CD4-positive, alpha-beta T cell treated with Interleukin-17A for 1 hour (primary cell): ENCODE measurements at places on chromosomes 4 and X.

DNA sequence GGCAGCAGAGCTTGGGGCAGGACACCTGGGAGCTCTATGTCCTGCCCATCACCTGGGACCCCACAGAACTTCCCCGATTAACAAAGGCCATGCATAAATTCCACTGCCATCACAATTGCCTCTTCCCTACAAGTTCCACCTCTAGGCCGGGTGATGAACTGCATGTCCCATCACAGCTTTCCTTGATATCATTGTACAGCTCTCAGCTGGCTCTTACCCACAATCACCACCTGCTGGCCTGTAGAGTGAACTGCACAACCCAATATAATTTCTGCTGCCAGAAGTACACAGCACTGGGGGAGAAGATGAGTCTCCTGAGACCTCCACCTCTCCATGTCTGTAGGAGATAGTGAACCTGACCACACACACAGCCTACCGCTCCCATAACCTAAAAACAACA lies 285.0 kb upstream of the AADAT start:
- DNase-seq: no peak

- no peak for DNase-seq
Observed at GRCh38 chrX:4656419-4656818, 943.0 kb upstream of the PRKX start.

DNA sequence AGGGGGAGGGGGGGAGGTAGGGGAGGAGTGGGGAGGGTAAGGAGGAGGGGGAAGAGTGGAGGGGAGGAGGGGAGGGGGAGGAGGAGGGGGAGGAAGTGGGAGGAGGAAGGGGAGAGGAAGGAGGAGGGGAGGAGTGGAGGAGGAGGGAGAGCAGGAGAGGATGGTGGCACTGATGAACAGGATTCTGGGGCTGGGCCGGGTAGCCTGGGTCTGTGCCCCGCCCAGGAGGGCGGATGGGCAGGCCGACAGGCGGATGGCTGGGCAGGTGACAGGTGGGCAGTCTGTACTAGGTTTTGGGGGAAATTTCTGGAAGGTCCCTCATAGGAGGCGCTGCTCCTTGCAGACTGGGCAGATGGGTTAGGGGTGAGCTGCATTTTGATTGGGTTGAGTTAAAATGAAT lies 66.0 kb upstream of the ADRA2C start:
- no peak for DNase-seq

- no peak for DNase-seq
Observed at GRCh38 chr4:71595576-71596108, 188.2 kb downstream of the GC start.

- DNase-seq: peak; percentile 16
Observed at GRCh38 chr4:158209825-158210807, at the start of gene TMEM144. Gene TMEM144 (plus strand): TSS chr4:158210486. CDS start chr4:158212668, 2,182 bp downstream.

- no peak for DNase-seq
Observed at GRCh38 chr4:151850791-151851213, 90.0 kb upstream of the GATB start.

DNA sequence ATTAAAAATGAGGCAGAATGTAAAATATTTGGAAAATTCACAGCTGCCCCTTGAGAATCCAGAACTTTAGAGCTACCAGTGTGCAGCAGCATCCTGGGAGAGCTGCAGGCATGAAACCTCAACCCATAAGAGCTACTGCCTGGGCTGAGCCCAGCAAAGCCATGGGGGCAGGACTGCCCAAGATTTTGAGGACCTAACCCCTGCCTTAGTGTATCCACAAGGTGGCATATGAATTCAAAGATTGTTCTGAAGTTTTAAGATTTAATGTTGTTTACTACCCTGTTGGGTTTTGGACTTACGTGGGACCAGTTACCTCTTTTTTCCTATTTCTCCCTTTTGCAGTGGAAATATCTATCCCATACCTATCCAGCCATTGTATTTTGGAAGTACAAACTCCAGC lies 26.4 kb downstream of the CASP6 start:
- no peak for DNase-seq

DNA sequence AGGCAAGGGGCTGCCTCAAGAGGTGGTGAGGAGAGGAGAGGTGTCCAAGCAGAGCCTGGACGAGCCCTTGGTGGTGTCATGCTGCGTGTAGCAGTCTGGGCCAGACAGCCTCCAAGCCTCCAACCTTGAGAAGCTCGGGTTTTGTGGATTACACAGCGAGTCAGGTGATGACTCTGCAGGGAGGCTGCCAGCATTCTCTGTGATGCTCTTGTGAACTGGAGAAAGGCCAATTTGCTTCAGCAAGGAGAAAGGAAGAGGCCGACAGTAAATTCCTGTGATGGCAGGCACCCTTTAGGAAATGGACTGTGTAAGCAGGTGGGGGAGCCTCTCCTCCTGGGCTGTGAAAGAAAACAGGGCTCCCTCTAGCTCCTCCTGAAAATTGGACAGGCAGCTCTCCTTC lies 36.0 kb upstream of the CD99L2 start:
- no peak for DNase-seq

GRCh38 chrX:149032449-149032848 lies 472.7 kb downstream of the IDS start:
- no peak for DNase-seq

DNA sequence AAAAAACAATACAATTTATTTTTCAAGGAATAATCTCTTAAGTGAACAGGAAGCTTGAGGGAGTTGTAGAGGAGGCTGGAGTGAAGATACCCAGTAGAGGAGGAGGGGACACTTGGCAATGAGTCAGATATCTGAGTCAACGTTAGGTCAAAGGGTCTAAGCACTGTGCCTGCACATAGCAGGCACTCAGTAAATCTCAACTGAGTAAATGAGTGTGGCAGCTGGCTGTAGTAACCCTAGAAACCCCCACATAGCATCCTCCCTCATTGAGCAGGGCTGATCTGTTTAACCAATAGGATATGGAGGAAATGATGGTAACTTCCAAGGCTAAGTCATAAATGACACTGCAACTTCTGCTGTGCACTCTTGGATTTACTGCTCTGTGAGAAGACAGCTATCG lies 186.0 kb upstream of the FAM241A start:
- no peak for DNase-seq

DNA sequence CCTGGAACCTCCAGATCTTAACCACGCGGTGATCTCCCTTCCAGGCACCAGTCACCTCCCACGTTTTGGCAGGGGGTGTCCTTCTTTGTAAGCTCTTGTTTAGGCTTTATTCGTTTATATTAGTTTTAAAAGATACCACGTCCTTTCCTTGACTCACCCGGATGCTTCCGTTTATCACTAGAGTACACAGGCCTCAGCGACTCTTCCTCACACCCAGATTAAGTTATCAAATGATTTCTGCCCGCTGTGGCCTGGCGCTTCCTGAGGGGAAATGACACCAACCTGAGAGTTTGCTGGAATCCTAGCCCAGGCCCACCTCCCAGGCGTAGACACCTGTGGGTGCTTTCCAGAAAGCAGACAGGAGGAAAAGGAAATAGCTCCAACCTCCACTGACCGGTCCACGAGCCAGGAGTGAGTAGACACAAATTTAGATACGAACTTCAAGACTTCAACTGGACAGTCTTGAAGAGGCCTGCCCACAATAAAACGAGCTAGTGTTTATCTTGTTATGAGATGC lies 756 bp upstream of the ADAMTS3 start:
- DNase-seq: no peak

- no peak for DNase-seq
Observed at GRCh38 chr4:123593655-123594054, 197.1 kb downstream of the SPRY1 start.

DNA sequence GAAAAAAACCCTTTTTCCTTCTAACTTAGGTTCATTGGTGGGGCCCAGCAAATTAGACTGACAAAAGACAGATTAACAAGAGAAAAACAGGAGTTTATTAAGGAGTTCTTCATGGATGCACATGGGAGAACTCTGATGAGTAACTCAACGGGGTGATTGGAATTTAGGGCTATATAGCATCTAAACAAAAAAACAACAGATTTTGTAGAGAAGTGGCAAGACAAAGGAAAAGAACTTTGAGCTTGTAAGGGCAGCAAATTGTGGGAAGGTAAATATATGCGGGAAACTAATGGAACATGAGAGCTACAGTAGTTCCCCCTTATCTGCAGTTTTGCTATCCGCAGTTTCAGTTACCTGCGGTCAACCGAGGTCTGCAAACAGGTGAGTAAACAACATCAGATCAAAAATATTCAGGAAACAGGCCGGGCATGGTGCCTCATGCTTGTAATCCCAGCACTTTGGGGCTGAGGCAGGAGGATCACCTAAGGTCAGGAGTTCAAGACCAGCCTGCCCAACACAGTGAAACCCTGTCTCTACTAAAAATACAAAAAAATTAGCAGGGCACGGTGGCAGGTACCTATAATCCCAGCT lies 573.6 kb downstream of the ADGRL3 start:
- DNase-seq: no peak

- no peak for DNase-seq
Observed at GRCh38 chrX:65073233-65073632, 97.0 kb upstream of the ZC4H2 start.

DNA sequence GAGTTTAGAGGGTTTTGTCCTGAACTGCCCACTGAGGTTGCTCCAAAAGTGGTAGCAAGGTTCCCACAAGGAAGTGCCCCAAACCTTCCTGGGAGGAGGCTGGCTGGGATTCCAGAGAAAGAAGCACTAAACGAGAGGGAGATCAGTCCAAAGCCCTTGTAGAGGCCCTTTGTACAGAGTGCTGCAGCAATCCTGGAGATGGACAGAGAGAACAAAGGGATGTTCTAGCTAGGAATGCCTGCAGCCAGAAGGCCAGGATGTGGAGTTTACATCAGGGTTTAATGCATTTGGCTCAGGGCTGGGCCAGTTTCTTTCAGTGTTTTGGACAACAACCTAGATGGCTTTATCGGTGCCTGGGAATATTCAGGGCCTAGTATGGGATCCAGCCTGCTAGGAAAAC lies 2155.1 kb upstream of the AGA start:
- no peak for DNase-seq

- no peak for DNase-seq
Observed at GRCh38 chr4:25485104-25485503, 108.0 kb downstream of the ANAPC4 start.

- DNase-seq: no peak
Observed at GRCh38 chr4:143668930-143669552, 31.4 kb downstream of the FREM3 start.

- no peak for DNase-seq
Observed at GRCh38 chr4:85928775-85929591, 430.9 kb downstream of the MAPK10 start.

DNA sequence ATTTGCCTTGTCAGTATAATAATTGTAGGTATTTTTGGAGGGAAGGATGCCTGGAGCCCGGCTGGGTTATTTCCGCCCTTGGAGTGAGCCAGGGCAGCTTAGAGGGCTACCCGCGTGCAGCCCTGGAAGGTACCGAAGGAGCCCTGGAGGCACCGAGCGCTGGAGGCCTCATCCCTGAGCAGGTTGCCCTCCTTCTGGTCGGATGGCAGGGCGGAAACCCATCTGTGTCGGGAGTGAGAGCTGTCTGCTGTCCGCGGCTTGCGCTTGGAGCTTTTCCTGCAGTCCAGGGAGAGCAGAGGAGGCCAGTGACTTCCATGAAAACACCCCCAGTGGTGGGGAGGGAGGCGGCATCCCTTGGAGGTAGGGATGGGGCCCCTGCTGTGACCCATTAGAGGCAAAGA lies 122.1 kb downstream of the TBL1X start:
- DNase-seq: no peak

DNA sequence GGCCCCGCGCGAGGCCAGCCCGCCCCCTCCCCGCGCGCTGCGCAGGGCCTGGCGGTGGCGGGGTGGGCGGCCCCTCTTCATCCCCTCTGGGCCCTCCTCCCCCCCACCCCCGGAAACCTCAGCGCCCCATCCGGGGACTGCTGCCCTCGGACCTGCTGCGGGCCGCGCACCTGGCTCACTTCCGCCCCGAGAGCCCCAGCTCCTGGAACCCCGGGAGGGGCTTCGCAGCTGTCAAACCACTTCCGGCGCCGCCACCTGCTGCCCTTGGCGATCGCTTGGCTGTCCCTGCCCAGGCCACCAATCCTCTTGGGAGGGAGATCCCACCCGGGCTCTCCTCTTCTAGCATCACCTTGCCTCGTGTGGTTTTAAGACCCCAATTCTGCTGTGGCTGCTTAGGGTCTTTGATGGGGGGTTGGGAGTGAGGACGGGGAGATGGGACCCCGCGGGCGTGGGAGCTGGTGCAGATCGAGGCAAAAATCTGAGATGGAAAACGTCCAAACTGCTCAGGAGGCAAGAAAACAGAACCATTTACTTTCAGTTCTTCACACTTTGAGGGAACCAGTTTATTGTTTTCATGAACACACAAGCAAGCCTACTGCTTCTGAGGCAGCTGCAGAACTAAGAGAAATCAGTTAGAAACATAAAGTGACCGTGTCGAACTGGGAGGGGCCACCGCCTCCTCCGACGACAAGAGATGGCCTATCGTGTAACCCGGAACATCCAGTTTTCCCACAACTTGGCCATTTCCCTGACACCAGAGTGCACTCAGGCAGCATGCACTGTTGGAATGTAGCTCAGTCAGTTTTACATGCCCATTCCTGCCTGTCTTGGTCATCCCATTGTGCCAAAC lies 754 bp downstream of the MTMR1 start:
- peak; percentile 77 for DNase-seq

DNA sequence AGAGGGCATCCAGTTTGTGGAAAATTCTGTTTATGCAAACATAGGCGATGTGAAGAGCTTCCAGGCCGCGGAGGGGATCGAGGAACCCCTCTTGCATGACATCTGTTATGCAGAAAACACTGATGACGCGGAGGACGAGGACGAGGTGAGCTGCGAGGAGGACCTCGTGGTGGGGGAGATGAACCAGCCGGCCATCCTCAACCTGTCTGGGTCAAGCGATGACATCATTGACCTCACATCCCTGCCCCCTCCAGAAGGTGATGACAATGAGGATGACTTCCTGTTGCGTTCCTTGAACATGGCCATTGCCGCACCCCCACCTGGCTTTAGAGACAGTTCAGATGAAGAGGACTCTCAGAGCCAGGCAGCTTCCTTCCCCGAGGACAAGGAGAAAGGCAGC lies 74.6 kb upstream of the PRPS2 start:
- no peak for DNase-seq

- DNase-seq: no peak
Observed at GRCh38 chr4:24747234-24747975, 48.0 kb upstream of the SOD3 start.

- DNase-seq: no peak
Observed at GRCh38 chr4:13659341-13660070, 32.0 kb upstream of the BOD1L1 start.

DNA sequence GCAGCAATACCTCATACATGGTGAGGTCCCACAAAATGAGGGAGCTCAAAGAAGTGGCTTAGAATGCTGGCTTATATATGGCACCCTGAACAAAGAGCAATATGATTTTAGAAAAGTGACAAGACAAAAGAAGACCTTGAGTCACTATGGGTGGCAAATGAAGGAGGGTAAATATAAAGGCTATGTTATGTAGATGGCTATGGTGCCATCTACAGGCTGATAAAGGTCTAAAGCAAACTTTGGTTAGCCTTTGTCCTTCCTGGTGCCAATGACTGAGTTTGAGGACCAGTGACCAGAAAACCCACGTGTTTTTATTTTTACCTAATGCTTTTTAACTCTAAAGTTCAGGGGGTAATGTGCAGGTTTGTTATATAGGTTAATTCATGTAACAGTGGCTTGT lies 151.8 kb downstream of the CCNG2 start:
- DNase-seq: no peak

GRCh38 chr4:145404761-145405160 lies 76.9 kb upstream of the SMAD1 start:
- no peak for DNase-seq
